ENCODE measurements at places on chromosomes 3 and 15.

DNA sequence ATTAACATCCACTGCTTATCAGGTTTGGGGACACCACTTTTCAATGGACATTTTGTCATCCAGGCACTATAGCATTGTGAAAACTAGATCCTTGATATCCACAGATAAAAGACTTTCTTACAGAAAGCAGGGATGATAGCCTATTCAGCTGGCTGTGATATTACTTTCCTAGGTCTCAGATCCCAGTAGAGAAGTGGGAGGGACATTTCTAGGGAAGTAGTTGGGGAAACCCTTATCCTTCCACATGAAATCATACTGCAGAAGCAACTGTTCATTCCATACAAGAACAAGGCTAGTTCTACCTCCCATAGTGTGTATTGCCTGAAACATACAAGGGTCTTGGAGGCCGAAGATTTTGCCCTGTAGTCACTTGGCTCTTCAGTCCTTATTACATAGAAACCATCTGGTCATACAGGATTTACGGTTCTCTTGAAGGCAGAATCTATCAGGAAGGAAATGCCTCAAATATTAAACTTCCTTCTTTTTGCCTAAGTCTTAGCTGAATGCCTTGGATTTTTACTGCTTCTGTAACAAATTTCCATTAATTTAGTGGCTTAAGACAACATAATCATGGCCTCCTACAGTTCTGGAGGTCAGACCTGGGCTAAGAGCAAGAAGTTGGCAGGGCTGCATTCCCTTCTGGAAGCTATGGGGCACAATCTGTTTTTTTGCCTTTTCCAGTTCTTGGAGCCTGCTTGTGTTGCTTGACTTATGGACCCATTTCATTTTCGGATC lies 119.4 kb downstream of the ECT2 start:
- no peak for DNase-seq

GRCh38 chr15:85692873-85693272 lies 101.9 kb downstream of the KLHL25 start:
- DNase-seq, result peak; percentile 87

DNA sequence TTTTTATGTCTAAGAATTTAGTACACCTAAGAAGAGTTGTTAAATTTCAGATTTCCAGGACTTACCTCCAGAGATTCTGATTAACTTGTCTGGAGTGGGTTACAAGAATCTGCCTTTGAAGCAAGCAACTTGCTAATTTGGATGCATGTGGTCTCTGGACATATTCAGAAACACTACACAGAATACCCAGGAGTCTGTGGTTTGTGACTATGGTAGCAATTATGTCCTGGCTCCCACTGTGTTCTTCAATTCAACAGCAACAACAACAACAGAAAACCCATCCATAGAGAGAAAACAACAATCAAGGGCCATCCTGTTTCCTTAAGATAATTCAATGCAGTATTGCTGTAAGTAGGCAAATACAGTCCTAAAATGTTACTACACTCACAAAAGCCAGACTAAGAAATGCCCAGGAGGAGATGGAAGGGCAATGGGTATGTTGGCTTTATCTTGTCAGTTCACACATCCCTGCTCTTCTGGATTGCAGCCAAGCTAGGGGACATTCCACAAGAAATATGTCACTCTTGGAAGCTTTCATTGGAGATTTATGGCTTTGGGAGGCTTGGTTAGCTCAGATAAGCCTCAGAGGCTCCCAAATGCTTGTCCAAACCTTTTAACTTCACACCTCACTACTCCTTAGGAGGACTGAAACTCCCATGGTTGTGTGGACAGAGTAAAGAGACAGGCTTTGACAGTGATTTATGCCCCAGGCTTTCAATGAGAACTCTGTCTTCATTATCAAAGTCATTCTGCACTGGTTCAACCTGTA lies 99.4 kb upstream of the MRPL3 start:
- DNase-seq, result no peak

GRCh38 chr3:194265505-194265892 lies 85.6 kb downstream of the CPN2 start:
- no peak for DNase-seq

DNA sequence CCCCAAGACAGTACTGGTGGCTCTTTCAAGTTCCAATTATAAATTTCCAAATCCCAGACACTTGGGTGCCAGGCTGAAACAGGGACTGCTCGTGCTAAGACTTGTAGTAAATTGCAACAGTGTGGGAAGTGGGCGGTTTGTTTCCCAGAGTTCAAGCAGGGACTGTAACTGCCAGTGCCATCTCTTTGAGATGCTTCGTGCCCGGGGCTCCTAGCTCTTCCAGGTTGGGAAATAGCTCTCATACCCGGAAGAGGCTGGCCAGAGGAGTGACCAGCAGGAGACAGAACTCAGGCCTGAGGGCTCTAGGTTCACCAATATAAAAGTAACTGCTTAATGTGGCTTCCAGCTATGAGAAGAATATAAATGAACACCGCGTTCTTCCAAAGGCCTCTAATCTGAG lies 54.0 kb upstream of the NEO1 start:
- DNase-seq, result no peak

DNA sequence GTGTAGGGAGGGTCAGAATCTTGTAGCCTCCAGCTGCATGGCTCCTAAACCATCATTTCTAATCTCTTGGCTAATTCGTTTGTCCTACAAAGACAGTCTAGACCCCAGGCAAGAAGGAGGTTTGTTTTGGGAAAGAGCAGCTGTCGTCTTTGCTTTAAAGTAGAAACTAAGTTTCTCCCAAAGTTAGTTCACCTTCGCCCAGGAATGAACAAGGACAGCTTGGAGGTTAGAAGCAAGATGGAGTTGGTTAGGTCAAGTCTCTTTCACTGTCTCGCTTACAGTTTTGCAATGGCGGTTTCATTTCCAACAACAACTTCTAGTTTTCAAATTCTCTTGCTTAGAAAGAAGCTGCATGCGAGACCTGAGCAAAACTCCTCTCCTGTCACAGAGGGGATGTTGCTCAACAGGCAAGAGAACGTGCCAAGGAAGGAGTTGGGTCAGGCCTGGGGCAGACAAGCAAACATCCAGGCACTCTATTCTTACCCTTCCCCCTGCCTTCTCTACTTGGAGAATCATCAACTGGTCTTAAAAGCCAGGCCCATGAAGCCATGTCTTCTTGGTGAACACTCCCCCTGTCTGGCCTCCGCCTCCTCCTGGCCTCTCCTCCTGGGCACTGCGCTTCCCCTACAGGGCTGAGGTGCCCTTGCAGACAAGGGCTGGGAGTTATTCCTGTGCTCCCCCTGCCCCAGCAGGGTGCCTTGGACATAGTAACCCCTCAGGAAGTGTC lies 57.6 kb downstream of the TMEM44 start:
- no peak for DNase-seq

DNA sequence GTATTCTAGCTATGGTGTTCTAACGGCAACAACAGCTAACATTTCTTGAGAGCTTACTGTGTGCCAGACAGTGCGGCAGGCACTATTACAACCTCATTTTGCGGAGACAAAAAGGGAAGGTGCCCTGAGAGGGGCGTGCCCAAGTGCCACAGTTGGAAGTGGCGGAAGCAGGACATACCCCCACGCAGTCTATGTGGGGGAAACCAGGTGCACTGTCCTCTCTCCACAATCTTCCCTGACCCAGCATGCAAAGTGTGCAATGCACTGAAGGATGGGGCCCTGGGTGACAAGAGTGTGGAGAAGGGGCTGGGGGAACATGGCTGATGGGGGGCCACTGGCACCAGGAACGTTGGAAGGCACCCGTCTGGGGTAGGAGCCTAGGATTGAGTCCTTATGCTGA lies 8.6 kb downstream of the ANP32A start:
- no peak for DNase-seq

DNA sequence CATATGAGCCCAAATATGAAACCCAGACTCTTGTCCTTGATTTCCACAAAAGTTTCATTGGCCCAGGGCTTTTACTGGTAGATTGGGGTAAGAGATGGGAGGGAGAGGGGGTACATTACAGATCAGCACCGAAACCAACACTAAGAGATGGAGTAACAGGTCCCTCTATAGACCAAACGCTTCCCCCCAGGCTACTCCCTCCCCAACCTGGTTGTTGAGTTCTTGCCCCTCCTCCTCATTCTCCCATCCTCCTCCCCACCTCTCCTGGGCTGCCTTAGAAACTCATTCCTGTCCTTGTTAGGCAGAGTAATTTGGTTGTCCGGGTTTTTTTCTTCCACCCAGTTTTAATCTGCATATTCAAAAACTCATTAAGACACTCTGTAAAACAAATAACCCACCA lies 74.1 kb downstream of the MESD start:
- DNase-seq, result no peak

DNA sequence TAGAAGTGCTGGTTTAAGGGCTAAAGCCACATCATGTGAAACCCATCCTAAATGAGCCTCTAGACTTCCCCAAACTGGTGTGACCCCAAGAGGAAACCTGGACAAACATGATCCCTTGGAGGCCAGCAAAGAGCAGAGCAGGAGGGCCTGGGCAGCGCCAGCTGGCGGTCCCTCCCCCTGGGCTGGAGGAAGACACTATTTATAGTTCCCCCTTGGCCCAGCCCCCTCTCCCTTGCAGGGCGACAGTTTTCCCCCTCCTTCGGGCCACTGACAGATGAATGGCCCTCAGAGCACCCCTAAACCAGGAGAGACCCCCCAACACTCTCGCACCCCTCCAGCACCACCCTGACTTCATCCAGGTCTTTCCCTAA lies 2.9 kb downstream of the UCN2 start:
- no peak for DNase-seq

GRCh38 chr15:75561888-75562287 lies 17.2 kb downstream of the PTPN9 start:
- DNase-seq, result no peak
